Natural killer cell (primary cell): ENCODE measurements at places on chromosomes 5 and 9. TPM values are rescaled to one million over a fixed set of nuclear protein-coding genes. Genes with fewer than 3 reads are reported as not detected.

- H3K36me3 ChIP-seq, result no peaks in the 10 kb centered on the region
- DNase-seq, result no peak
- no peaks in the 10 kb centered on the region for H3K27me3 ChIP-seq
- no peak overlapping the region for H3K27ac ChIP-seq
- no peak overlapping the region for H3K4me3 ChIP-seq
Measured at GRCh38 chr5:61245936-61246335, 83.7 kb upstream of the SMIM15 start.

The NR6A1 gene
- total RNA-seq, result 0.49 TPM

- H3K27me3 ChIP-seq, result no peaks in the 10 kb centered on the region
- no peak for DNase-seq
- H3K4me3 ChIP-seq, result no peak overlapping the region
- H3K4me1 ChIP-seq, result no peaks in the 10 kb centered on the region
- no peaks in the 10 kb centered on the region for H3K36me3 ChIP-seq
Measured at GRCh38 chr9:123696476-123696875, 233.4 kb downstream of the DENND1A start.

DNA sequence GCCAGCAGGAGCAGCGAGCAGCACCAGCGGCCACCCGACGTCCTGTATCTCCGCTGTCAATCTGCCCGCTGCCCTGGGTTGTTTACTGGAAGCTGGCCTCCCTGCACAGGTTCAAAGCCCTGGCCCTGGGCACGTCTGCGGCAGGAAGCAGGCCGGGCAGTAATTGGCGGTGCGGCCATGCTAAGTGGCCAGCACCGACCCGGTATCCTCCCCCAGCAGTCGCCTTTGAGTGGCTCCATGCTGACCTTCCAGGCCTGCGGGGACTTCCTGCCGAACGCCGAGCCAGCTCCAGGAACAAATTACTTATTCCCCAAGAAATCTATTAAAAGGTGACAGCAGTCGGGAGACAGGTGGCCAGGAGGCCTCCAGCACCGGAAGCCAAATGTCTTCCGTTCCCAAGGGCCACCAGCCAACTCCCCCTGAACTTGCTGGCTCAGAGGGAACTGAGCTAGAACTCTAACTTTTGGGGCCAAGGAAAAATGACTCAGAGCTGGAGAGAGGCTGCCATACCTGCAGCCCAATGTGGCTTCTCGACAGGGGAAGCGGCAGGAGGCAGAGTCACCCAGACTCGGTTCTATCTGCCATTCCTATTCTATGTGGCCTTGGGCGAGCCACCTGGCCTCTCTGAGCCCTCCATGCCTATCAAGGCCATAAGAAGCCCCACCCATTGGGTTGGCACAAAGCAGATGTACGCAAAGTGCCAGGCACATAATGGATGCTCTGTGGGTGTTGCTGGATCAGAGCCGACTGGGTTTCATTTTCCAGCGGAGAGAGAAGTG is 13.7 kb upstream of the PSMB7 start:
- no peak overlapping the region for H3K4me3 ChIP-seq
- no peaks in the 10 kb centered on the region for H3K4me1 ChIP-seq
- no peak for DNase-seq

DNA sequence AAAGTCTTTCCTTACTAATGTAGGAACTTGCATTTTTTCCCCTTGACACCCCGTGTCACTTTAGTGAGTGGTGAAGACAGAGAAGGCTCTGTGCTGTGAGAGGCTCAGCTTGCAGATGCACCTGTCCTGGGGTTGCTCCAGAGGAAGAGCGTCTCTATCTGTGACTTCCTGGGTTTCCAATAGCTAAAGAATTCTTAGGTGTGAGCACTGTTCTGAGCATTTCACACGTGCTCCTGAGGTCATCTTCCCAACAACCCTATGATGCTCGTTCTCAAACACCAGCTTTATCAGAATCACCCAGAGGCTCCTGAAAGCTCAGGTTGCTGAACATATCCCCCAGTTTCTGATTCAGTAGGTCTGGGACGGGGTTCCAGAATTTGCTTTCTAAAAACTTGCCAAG is 6.4 kb upstream of the CTSV start:
- H3K27me3 ChIP-seq, result no peaks in the 10 kb centered on the region
- no peaks in the 10 kb centered on the region for H3K36me3 ChIP-seq
- H3K4me3 ChIP-seq, result no peak overlapping the region
- DNase-seq, result no peak
- no peaks in the 10 kb centered on the region for H3K4me1 ChIP-seq
- no peak overlapping the region for H3K27ac ChIP-seq
